ENCODE measurements at places on chromosomes 7 and 10.

DNA sequence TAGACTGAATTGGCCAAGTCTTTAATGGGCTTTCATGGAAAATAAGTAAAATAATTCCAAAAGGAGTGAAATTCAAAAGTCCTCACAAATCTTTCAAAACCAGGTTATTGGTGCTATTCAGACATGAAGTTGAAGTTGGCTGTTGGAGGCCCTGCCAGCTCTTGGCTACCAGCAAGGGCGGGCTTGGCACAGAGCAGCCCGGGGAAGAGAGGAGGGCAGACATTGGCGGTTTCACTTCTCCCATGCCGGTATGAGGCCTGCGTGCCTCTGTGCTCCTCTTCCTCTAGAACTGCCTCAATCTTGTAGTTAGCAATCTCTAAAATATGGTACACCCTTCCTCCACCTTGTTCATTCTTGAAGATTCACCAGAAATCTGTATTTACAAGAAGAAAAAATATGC, 16.4 kb upstream of the NPS start:
- no peak for DNase-seq

DNA sequence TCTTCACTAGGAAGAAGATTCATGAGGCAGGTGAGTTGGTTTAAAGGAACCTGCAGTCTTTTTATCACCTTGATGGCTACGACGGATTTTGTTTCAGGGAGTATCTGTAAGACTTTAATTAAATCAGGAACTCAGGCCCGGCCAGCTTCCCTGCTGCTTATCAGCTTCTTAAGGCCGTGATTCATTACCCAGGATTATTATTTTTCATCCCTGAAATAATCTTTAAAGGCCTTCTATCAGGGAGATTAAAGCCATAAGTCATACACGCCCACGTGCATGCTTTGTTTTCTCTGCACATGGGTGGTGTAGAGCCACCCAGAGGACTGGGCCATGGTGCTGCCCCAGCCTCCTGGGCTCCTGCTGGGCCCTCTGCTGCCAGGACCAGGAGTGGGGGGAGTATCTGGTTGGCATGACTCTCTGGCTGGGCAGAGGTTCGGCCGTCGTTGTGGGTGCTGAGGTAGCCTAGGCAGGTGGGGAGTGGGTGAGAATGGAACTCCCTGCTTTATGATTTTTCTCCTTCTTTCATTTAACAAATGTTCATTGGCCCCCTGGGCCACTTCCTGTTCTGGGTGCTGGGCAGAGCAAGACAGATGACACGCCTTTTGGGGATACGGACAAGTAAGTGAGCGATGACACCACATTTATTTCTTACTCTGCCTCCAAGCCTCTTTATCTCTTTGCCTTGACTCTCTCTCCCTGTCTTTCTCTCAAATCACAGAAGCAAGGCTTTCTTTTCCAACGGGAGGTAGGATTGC, 39.0 kb upstream of the PCBD1 start:
- no peak for DNase-seq

GRCh38 chr7:21086688-21087087, 300.0 kb upstream of the SP8 start:
- DNase-seq = no peak

GRCh38 chr10:22258471-22258870, 40.7 kb upstream of the EBLN1 start:
- DNase-seq = no peak
